Inflammatory macrophage treated with lipopolysaccharide for 4 hours (primary cell): ENCODE measurements at places on chromosomes 2 and 18.

DNA sequence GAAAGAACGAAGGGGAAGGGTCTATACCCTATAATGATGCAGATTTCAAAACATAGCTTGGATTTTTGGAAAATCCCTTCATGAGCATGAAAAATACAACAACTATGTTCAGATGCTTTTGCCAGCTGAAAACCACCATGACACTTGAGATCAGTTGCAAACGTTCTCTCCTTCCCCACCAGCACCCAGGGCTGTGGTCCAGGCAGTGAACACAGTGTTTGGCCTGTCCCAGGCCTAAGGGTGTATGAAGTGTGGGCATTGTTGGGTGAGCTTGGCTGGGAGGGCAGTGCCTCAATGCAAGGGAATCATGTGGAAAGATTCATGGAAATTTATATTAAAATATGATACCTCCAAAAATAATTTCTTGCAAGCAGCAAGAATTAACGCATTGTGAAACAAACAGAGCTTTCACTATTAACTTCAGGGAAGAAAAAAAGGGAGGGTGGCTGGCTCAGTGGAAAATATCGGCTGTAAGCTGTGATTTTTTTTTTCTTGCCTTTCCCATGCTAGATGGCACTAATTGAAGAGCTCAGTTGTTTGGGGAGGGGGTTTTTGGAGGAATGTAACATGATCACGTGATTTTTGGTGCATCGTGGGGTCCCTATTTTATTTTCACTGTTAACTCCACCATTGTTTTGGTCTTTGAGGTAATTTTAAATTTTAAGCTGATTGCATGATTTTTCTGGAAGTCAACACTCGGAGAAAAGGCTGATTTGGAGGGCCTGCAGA lies 52.0 kb downstream of the CDC42EP3 start:
- no peak for DNase-seq

DNA sequence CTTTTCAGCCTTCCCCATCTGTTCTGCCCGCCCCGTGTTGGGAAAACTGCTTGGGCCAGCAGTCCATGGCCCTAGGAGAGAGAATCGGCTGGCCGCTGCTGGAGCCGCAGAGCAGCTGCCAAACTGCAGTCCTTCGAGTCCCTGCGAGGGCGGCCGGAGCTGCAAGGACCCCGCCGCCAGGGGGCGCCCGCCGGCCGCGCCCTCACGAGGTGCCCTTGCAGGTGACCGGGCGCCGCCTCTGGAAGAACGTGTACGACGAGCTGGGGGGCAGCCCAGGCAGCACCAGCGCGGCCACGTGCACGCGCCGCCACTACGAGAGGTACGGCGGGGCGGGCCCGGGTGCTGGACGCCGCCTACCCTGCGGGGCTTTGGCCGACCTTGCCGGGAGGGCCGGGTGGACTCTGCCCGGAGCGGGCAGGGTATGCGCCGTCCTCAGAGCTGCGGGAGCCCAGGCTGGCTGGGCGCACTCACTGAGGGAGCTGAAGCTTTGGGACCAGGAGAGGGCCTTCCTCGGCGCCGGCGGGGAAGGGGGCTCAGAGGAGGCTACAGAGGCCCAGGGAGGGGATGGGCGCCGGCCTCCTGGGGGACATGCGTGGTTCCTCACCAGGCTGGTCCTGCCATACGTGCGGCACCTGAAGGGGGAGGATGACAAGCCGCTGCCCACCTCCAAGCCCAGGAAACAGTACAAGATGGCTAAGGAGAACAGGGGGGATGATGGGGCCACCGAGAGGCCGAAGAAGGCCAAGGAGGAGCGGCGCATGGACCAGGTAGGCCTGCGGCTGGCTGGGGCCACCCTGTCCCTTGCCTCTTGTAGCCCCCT lies 13.6 kb downstream of the ARID5A start:
- no peak for DNase-seq

GRCh38 chr2:178482437-178482836 lies 2.2 kb downstream of the PLEKHA3 start:
- peak; percentile 27 for DNase-seq

GRCh38 chr18:75314117-75314516 lies 103.5 kb downstream of the TSHZ1 start:
- DNase-seq: no peak

DNA sequence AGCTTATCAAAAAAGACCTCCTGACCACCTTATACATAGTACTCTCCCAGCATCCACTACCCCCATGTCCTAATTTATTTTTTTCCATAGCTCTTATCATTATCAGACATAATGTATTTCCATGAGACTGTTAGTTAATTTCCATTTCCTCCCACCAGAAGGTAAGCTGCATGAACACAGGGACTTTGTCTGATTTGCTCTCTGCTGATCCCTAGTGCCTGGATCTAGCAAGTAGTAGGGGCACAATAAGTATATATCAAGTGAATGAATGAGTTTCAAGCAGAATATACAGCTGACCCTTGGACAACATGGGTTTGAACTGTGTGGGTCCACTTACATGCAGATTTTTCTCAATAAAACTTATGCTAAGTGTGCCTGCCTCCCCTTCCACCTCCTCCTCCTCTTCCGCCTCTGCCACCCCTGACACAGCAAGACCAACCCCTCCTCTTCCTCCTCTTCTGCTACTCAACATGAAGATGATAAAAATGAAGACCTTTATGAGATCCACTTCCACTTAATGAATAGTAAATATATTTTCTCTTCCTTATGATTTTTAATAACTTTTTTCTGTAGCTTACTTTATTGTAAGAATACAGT lies 53.8 kb downstream of the CTAGE1 start:
- no peak for DNase-seq

DNA sequence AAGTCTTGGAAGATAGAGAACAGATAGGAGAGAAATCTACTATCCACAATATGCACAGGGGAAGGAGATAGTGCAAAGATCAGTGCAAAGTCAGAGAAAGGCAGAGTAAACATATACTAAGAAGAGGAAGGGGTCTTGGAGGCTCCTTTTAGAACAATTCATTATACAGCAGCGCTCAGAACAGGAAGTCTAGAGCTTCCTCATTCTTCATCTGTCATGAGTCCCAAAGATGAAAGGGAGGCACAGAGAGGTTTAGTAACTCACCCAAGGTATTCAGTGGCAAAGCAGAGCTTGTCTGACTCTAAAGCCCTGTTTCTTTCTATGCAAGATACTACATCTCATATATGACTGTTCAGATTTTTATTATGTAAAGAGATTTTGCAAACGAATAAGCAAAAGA lies 1.4 kb downstream of the SP110 start:
- peak; percentile 79 for DNase-seq

DNA sequence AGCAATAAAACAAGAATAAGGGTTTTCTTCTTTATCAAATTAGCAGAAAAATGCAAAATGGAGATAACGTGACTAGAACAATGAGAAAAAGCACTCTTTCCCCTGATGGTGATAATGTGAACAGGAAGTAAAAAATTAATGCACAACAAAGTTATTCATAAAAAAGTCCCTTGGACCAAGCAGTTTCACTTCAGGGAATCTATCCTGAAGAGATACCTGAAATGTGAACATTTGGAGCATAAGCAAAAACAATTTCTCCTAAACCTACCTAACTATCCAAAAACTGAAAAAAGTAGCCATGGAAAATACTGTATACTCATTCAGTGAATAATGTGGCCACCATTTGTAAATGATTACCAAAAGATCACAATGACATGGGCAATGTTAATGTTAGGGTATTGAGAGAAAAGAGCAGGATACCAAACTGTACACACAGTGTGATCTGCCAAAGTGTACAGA lies 48.7 kb downstream of the TRIP12 start:
- peak; percentile 4 for DNase-seq

- DNase-seq: no peak
Measured at GRCh38 chr2:214069254-214069653, 341.6 kb upstream of the VWC2L start.

- DNase-seq: no peak
Measured at GRCh38 chr2:219573166-219573565, 1.1 kb downstream of the INHA start.

DNA sequence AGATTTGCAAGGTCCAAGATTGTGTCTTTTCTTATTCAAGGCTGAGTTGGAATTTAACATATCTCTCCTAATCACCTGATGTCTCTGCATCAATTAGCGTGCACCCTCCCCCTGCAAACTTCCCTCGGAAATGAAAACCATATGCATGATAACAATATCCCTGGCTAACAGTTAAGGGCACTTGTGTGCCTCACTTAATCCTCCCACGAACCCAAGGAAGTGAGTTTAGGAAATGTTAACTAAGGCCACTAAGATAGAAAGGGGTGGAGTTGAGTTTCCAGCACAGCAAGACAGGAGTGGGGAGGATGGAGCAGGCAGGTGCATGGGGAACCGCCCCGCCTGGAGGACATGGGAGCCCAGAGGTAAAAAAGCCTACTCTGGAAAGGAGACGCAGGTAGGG lies 52.4 kb upstream of the PTMA start:
- no peak for DNase-seq

DNA sequence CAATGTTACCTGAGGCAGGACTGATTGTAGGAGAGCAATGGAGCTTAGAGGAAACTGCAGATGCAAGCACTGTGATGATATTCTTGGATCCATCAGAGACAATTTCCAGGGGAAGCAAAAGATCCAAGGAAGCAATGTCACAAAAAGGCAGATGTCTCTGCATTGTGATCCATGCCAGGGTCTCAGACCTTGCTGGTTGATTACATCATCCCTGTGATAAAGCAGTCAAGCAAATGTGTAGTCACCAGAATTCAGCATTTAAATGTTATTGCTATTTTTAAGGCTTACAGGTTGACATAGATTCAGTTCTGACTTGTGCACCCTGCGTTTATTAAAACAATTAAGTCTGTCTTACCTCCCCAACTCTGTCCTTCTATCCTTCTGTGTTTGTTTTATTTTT lies 56.8 kb upstream of the CCDC85A start:
- no peak for DNase-seq

DNA sequence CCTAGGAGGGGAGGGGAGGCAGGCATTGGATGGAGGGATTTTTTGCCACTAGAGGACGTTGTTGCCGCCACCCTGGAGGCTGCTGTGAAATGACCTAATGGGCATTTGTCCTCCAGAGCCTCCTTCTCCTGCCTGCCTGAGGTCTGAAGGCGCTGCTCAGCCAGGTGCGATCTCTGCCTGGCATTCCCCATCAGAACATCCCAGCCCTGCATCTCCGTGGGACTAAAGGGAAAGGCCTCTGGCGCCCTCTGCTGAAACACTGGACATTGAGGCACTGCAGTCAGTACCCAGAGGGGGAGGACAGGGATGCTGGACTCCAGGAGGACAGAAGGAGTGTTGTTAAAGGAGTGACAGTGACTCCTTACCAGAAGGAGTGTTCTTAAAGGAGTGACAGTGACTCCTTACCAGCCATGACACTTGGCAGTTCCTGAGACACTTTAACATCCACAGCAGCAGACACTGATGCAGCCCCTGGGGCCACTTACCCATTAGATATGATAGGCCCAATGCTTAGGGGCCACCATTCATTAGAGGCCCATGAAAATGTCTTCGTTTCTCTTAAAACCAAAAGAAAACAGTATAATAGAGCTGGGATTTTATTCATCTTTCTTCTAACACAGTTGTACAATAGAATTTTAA lies 17.0 kb downstream of the THNSL2 start:
- DNase-seq: peak; percentile 47

GRCh38 chr18:23822590-23823385 lies 133.5 kb downstream of the LAMA3 start:
- DNase-seq: peak; percentile 32
